Fibroblast of villous mesenchyme (primary cell): ENCODE measurements at places on chromosomes 1 and 21. TPM values are rescaled to one million over a fixed set of nuclear protein-coding genes. Genes with fewer than 3 reads are reported as not detected.

GRCh38 chr1:170009551-170009950 is 64.9 kb downstream of the KIFAP3 start:
- DNase-seq, result no peak

- peak; percentile 78 for DNase-seq
Measured at GRCh38 chr1:207309745-207310273, 11.7 kb upstream of the CD55 start.

Gene ERICH3
- total RNA-seq, result not detected in 2 replicates

DNA sequence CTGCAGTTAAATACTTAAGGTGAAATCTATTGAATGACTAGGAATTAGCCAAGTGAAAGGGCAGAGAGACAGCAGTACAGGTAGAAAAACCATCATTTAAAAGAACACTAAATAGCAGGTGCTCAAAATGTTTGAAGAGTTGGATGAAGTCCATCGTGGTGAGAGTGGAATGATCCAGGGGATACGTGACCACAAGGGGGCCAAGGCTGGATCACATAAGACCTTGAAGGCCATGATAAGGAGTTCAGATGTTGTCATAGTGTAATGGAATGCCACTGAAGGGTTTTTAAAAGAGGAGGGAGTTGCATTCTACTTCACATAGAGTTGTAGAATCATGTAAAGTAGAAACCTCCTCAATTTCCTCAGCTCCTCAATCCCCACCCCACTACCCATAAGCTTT is 34.8 kb upstream of the HOOK1 start:
- no peak for DNase-seq

DNA sequence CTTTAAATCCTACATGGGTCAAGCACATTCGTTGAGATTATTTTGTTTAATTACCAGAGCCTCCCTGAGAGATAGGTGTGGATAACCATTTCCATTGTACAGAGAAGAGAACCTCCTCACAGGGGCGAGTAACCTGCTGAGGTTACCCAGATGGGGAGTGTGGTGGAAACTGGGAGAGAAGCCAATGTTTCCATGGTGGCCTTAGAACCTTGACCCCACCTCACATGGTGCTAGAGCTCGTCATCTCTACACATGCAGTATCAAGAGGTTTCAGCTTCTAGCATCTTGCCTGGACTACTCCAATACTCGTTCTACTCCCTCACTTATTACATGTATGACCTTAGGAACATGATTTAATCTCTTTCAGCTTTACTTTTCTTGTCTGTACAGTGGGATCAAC is 4.8 kb downstream of the REG4 start:
- DNase-seq, result no peak
